ENCODE measurements at places on chromosomes 2 and 18.

- DNase-seq: no peak
Observed at GRCh38 chr2:57990118-57990725, 56.4 kb upstream of the VRK2 start.

DNA sequence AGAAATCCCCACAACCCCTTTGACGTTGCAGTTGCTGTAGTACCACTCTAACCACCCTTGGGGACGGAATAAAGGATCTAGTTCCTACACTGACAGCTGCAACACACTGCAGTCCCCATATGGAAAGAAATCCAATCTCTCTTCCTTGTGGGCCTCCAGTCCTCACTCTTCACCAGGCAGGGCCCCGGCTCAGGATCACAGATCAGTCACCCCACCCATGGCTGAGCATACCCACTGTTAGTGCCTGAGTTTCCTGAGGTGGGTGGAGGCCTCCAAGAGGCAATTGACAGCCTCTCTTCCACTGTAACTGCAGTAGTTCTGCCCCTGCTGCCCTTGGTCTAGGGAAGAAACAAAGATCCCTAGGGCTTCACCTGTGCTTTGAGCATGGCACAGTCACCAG is 670.0 kb upstream of the CDH2 start:
- no peak for DNase-seq

DNA sequence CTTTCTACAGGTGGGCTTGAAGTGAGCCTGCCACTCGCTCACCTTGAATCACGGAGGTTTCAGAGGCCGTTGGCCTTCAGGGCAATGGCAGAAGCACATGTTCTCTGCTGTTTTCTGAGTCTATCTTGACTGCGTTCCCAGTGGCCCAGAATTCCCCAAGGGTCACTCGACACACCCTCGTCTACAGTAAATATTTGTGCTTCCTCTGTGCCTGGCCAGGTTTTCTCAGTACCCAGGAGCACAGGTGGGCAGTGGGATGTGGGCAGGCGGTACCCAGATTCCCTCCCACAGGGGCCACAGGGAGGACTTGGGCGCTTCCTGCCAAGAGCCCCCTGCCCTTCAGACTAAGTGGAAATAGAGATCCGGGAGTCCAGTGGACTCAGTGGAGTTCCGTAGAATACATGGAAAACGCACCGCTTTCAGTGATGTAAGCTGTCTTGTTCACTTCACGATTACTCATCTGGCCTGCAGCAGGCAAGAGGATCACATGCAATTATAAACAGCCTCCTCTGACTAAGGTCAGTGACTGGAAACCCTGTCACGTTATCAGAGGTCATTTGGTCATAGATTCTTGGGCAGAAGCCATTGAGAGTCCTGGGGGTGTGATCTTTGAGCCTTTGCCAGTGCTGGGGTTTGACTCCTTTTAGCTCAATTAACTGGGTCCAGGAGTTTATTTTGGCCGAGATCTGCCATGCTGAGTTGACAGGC is 179.8 kb downstream of the NEDD4L start:
- peak; percentile 96 for DNase-seq

DNA sequence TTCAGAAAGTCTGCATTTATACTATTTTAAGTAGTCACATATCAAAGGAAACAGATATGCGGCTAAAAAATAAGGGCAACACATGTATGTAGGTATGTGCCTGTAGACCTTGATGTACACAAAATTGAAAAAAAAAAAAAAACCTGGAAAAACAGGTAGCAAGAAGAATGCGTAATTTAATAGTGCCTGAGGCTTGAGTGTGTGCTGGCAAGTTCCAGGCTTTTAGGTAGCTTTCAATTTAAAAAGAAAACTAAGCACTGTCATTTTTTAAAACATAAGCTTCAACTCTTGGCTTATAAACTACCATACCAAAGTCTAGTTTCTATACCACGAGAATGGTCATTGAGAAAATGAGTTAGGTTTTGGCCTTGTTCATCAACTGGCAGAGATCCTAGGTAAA is 72.3 kb downstream of the OTX1 start:
- DNase-seq: no peak

DNA sequence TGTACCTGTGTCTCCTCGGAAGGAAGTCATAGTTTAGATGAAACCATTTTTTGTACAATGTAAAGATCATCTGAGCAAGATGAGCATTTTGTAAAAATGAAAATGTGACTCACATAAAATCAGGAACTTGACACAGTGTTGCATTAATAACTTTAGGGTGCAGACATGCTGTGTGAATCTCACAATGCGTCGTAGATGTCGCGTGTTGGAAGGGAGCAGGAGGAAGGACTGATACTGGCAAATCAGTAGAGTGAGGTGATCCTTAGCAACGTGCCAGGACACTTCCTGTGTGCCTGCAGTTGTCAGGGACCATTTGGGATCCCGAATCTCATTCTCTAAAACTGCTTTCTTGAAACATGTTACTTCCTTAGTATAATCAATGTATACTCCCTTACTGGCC is 103.1 kb downstream of the SH3BP4 start:
- DNase-seq: no peak

DNA sequence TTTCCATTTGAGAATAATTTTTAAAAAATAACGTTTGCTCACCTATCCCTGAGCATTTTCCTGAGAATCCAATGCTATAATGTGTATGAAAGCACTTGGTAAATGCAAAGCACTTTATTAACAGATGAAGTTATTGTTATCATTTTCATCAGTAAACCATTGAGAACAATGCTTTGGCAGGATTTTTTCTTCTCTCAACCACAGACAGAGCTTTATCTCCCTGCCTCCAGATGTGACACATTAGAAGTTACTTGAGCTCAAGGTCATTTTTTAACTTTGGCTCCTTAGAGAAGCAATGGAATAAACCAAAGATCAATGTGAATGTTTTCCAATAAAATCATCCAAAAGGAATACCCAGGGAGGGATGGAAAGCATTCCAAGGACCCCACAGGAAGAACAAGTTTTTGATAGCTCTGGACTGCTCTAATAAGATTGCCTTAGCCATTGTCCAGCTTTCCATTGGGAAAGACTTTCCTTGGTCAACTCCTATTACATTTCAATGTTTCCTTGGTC is 118.9 kb upstream of the NT5C1B start:
- DNase-seq: no peak

All from mammary epithelial cell (primary cell).